ENCODE measurements at places on chromosomes 5 and 9. TPM values are rescaled to one million over a fixed set of nuclear protein-coding genes. Genes with fewer than 3 reads are reported as not detected.
A peak's percentile ranks its signal among the peaks of the same experiment; 100 is the strongest.

Gene TLN1
- 240 TPM for total RNA-seq

DNA sequence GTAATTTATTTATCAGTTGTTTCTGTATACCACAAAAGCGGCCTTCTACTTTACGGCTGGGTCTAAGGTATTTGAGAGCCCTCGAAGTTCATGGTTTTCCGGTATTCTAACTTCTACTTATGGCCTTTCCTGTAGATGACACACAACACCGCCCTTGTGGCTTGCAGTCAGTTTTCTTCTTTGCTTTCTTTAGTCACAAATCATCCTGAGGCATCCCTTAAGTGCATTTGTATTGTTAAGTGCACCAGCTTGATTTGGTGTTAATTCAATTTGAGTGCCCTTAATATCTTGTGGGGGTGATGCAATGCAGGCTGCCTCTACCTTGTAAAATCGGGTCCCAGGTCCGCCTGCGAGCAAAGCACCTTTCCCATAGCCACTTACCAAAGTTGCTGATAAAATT lies 511.9 kb downstream of the CCDC171 start:
- H3K4me3 ChIP-seq, result no peak overlapping the region
- H3K27ac ChIP-seq, result no peak overlapping the region
- H3K36me3 ChIP-seq, result no peaks in the 10 kb centered on the region
- no peaks in the 10 kb centered on the region for H3K27me3 ChIP-seq

- no peaks in the 10 kb centered on the region for H3K36me3 ChIP-seq
- no peak for DNase-seq
- H3K4me1 ChIP-seq, result no peaks in the 10 kb centered on the region
- H3K27ac ChIP-seq, result no peak overlapping the region
- no peaks in the 10 kb centered on the region for H3K27me3 ChIP-seq
These were observed 171.9 kb downstream of the ZNF462 start for GRCh38 chr9:107034831-107035230.

GRCh38 chr9:128070874-128071273 lies 2.8 kb downstream of the SLC25A25 start:
- H3K27me3 ChIP-seq, result no peaks in the 10 kb centered on the region
- no peak for DNase-seq
- H3K4me3 ChIP-seq, result peak overlapping the region; percentile 42
- H3K36me3 ChIP-seq, result peaks cover 35% of the 10 kb centered on the region
- 0 out of 3 replicates have a peak overlapping the region, but pooled peaks have one; percentile 6 for H3K27ac ChIP-seq

- no peak for DNase-seq
- no peak overlapping the region for H3K27ac ChIP-seq
- H3K4me1 ChIP-seq, result peaks cover 30% of the 10 kb centered on the region
- H3K27me3 ChIP-seq, result no peaks in the 10 kb centered on the region
These were observed 27.6 kb upstream of the CDKN2AIPNL start for GRCh38 chr5:134439210-134439654.

- H3K4me1 ChIP-seq, result peaks cover 25% of the 10 kb centered on the region
- H3K36me3 ChIP-seq, result no peaks in the 10 kb centered on the region
- H3K27ac ChIP-seq, result no peak overlapping the region
- peaks cover 52% of the 10 kb centered on the region for H3K27me3 ChIP-seq
These were observed 4.8 kb downstream of the NKD2 start for GRCh38 chr5:1013238-1013947.

Gene CERT1
- total RNA-seq, result 19.4 TPM

Gene IRGM
- not detected for total RNA-seq

DNA sequence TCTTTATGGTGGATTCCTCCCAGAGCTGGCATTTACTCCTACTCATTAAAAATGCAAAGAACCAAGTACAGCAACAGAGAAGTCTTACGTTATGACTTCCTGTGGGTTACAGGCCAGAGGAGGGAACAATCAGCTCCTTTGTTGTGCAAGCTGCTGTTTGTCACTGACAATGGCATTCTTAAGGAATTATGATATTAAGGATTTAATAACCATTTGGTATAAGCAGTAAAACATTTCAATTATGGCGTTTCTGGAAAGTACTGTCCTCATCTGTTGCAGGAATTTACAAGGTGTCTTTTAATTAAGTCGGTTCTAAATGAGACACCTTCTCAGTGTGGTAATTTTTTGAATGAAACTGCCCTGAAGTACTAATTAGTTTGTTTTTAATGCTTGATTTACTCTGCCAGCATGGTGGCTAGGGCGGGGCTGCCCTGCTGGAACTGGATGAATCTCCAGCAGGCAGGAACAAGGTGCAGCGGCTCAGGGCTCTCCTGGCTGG lies 49.1 kb upstream of the VDAC1 start:
- peaks cover 54% of the 10 kb centered on the region for H3K27me3 ChIP-seq
- H3K4me1 ChIP-seq, result no peaks in the 10 kb centered on the region
- DNase-seq, result no peak
- no peak overlapping the region for H3K27ac ChIP-seq
- no peak overlapping the region for H3K4me3 ChIP-seq

Gene IFNK
- total RNA-seq, result not detected

GRCh38 chr5:72848474-72849428 lies 32.3 kb downstream of the TNPO1 start:
- DNase-seq, result peak; percentile 87
- H3K27ac ChIP-seq, result peak overlapping the region; percentile 94
- H3K36me3 ChIP-seq, result peaks cover 45% of the 10 kb centered on the region
- no peaks in the 10 kb centered on the region for H3K4me1 ChIP-seq
- H3K4me3 ChIP-seq, result peak overlapping the region; percentile 72
- H3K27me3 ChIP-seq, result no peaks in the 10 kb centered on the region

Gene PHF2
- 13.2 TPM for total RNA-seq

Gene LRRC70
- total RNA-seq, result 0.73 TPM

Gene BNC2
- not detected for total RNA-seq

DNA sequence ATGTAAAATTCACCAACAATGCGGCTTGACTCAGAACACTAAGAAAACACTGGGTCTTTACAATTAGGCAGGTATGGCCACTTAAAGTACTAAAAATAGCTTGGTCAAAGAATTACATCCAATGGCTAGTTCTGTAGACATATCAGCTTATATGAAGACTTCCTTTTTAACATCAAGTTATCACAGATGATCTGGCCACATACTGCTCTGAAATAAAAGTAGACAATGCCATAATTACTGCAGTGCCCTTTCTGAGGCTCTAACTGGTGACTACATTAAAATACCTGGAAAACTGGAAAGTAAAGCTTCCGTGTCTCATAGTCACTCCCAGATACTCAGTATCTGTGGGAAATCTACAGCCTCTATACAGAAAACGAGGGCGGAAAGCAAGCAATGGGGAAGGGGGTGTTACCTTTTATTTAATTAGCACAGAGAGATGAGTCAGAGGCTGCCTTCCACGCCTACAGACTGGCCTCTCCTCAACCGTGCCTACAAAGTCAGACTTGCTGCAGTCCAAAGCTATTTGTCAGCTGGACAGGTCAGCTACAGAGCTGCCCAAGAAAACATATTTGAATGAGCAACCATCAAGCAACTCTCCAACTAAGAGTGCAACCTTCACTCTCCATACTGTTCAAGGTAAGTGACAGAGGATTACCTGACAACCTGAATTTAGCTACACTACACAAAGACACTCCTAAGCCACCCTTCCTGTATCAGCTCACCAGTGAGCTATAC lies 8.7 kb downstream of the SERINC5 start:
- peak; percentile 88 for DNase-seq
- no peaks in the 10 kb centered on the region for H3K27me3 ChIP-seq
- no peaks in the 10 kb centered on the region for H3K36me3 ChIP-seq
- no peak overlapping the region for H3K4me3 ChIP-seq

Gene SOX30
- total RNA-seq, result not detected

- H3K27me3 ChIP-seq, result no peaks in the 10 kb centered on the region
- H3K4me1 ChIP-seq, result no peaks in the 10 kb centered on the region
- H3K36me3 ChIP-seq, result no peaks in the 10 kb centered on the region
- DNase-seq, result no peak
- no peak overlapping the region for H3K27ac ChIP-seq
These were observed 266.8 kb upstream of the NREP start for GRCh38 chr5:112023766-112024165.

- no peak for DNase-seq
- no peaks in the 10 kb centered on the region for H3K27me3 ChIP-seq
- H3K4me3 ChIP-seq, result no peak overlapping the region
- no peak overlapping the region for H3K27ac ChIP-seq
- H3K4me1 ChIP-seq, result no peaks in the 10 kb centered on the region
These were observed 262.0 kb upstream of the FBXL7 start for GRCh38 chr5:15238006-15238405.

DNA sequence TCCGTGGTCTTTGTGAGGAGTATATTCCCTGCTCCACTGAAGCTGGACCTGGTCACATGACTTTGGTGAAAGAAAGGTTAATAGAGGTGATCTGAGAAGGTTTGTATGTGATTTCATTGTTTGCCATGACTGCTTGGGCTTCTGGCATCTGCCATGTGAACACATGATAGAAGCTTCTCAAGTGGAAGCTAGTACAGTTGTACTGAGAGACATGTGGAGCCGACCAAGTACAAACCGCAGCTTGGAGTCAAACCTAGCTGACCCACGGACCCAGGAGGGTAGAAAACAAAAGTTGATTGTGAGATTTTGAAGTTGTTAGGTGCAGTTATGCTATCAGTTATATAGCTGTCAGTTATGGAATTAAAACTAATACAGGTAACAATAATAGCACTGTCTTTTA lies 140.4 kb downstream of the CARTPT start:
- H3K27me3 ChIP-seq, result no peaks in the 10 kb centered on the region
- H3K36me3 ChIP-seq, result no peaks in the 10 kb centered on the region
- no peak overlapping the region for H3K4me3 ChIP-seq
- DNase-seq, result no peak
- H3K27ac ChIP-seq, result no peak overlapping the region
- H3K4me1 ChIP-seq, result no peaks in the 10 kb centered on the region
